ENCODE measurements at places on chromosomes 3 and 15.

DNA sequence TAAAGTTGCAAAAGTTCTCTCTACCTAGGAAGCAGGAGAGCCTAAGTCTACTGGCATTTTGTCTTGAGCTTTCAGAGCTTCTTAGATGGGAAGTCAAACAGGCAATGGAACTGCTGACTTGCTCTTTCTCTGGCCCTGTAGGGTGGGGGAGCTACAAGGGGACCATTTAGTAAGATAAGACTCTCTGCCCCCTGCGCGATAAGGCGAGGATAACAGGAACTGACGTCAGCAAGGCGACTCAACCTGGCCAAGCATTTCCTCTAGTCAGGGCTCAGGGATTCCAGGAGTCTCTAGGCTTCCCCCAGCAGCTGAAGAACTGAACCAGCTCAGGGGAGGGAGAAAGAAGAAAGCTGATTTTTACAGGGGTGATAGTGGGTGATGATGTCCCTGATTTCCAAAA is 5.8 kb downstream of the RARB start:
- no peak for DNase-seq

DNA sequence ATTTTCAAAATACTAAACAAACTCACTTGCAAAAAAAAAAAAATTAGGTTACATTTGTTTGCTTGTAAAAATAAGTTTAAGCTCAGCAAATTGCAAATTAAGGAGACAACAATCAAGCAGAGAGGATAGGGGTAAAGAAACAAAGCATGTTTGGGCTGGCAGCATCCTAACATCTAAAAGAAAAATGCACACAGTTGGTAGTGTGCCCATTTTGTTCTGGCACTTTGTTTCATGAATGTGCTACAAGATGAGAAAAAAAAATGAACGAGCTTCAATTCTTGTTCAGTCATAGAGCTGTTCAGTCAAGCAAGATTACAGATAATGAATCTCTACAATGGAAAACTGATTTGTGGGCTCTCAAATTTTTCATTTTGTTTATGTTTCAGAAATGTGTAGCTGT is 17.7 kb upstream of the ZBBX start:
- no peak for DNase-seq

- DNase-seq: no peak
These were observed 142.0 kb upstream of the PDZRN3 start for GRCh38 chr3:73766599-73767381.

- DNase-seq: no peak
These were observed 375.5 kb downstream of the NTRK3 start for GRCh38 chr15:87881026-87881425.

DNA sequence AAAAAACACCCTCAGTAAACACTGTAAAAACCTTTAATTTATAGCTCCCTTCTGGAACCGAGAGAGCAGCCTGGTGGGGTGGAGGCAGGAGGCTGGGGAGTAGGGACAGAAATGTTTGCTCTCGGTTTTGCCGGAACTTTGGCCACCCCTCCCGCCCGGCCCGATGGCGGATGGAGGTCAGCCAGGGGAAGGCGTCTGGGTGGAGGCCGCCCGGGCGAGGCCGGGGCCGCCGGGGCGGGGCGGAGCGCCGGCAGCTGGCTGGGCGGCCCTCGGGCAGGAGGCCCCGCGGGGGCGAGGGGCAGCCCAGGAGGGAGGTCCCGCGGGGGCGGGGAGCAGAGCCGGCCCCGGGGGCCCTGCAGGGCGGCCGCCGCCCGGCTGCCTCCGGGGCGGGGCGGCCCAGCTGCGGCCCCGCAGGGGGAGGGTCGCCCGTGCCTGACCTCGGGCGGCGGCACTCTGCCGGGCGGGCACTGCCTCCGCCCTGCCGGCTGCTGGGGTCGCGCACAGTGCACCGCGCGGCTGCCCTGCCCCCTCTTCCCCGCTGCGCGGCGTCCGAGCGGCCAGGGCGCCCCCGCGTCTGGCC is 829 bp upstream of the SKIL start:
- no peak for DNase-seq

DNA sequence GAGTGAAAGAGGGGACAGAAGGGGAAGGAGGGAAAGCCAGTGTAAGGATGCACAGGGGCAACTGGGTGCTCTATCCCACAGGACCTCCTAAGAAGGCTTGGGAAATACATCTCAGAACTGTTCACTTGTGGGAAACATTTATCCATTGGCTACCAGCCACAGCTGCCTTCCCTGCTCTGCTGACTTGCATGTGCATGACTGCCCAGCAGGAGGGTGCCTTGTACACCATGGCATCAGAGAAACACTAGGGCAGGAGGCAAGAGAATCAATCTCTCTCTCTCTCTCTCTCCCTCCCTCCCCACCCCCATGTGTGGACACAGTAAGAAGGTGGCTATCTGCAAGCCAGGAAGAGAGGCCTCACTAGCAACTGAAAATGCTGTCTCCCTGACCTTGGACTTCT is 62.9 kb upstream of the ZBTB38 start:
- DNase-seq: no peak

- no peak for DNase-seq
These were observed 153.0 kb downstream of the SMAD6 start for GRCh38 chr15:66855041-66855440.

DNA sequence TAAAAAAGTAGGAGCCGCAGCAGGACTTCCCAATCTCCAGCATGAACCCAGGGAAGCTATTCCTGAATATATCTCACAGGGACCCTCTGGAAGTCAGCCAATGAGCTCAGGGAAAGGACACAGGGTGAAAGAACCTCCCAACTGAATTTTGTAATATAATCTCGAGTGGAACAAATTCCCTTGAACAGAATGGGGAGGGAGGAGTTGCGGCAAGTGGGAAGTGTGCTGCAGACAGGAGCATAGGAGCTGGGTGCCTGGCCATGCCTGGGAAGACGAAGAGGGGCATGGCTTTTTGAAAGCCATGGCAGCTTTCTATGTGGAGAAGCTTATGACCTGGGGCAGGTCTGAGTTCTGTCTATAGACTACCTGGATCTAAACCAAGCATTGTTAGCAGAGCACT is 98.4 kb downstream of the CBLB start:
- DNase-seq: no peak

DNA sequence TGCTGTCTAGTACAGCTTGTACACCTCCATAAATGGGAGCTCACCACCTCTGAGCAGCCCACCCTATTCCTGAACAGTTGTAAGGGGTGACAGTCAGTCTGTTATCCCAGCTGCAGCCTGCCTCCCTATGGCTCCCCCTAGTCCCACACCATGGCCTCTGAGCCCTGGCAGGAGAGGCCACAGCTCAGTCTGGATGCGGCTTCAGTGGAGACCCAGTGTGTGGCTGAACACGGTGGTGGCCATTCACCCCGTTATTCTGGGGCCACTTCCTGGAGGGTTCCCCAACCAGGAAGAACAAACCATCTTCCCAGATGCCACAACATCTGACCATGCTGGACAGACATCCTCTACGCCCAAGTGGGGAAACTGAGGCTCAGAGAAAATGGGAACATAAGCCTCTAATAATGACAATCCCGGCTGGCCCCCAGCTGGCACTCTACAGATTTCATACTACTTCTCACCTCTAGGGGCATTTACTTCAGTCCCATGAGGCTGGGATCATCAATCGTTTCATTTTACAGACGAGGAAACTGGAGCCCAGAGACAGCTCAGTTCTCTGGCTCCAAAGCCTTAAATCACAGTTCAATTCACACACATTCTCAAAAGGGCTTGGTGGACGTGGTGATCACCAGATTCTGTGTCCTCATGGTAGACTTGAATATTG is 9.2 kb upstream of the GRIP2 start:
- no peak for DNase-seq

- DNase-seq: no peak
These were observed 27.6 kb downstream of the EEFSEC start for GRCh38 chr3:128180913-128181312.

GRCh38 chr3:59644479-59645402 is 594.9 kb upstream of the CFAP20DC start:
- no peak for DNase-seq

GRCh38 chr3:72035606-72036005 is 250.7 kb upstream of the PROK2 start:
- DNase-seq: no peak

DNA sequence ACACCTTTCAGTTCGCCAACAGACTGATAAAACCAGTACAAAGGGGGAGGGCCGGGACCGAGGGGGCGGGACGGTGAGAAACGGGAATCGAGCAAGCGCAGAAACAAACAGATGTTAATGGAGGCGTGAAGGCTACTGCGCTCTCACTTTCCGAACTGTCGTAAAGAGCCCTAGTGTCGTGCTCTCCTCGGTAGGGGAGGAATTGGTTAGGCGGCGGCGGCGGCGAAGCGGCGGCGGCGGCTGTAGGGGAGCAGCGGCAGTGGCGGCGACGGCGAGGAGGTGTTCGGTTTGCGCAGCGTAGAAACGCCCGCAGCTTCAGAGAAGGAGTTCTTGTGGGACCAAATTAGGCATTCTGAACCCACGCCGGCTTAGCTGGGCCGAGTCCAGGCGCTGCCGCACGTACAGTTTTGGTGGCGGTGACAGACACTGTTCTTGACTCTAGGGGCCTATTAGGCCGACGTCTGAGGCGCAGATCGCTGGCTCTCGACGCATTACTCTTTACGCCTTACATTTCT is at the start of gene RNF111:
TSS of gene RNF111 (plus strand) at position 173 of the 515 bp plus-strand sequence. CDS start 43,160 bp downstream, outside the sequence.
- DNase-seq: peak; percentile 94

DNA sequence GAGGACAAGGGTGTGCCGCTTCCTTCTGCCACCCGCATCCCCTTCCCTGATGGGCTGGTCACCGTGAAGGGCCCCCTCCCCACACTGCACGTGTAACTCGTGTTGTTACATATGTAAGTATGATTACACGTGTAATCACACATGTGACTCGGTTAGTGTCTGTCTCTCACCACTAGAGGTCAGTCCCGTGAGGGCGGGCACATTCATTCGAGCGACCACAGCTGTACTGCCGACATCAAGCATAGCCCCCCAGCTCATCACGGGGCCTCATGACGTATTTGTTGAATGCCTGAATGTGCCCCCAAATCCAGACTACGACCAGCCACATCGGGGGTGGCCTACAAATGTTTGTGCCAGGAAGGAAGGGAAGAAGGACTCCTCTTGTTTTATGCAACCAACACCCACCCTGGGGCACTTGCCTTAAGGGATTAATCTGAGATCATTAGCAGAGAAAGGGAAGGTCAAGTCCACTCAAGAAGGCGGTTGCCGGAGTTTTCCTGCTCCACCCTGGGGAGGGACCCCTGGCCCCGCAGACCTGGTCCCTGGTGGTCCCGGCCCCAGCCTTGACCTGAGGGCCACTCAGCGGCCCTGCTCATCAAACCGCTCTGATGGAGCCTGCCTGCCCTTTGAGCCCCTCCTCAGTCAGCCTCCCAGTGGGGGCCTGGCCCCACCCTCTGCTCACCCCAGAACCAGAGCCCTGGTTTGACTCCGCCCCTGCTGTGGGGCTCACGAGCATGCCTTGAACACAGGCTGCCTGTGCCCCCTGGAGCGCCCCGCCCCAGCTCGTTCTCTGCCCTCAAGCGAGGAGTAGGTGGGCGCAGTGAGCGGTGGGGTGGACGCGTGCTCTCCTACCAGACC is 52.8 kb downstream of the RGMA start:
- DNase-seq: peak; percentile 61

GRCh38 chr15:55819397-55820034 is 76.6 kb upstream of the PRTG start:
- DNase-seq: no peak

GRCh38 chr15:65087411-65087810 is 10.9 kb downstream of the KBTBD13 start:
- DNase-seq: no peak

GRCh38 chr15:91414124-91414523 is 314.1 kb downstream of the SV2B start:
- no peak for DNase-seq

- no peak for DNase-seq
These were observed 46.5 kb upstream of the MITF start for GRCh38 chr3:69692761-69693160.

- no peak for DNase-seq
These were observed 56.9 kb upstream of the MEF2A start for GRCh38 chr15:99508852-99509251.

DNA sequence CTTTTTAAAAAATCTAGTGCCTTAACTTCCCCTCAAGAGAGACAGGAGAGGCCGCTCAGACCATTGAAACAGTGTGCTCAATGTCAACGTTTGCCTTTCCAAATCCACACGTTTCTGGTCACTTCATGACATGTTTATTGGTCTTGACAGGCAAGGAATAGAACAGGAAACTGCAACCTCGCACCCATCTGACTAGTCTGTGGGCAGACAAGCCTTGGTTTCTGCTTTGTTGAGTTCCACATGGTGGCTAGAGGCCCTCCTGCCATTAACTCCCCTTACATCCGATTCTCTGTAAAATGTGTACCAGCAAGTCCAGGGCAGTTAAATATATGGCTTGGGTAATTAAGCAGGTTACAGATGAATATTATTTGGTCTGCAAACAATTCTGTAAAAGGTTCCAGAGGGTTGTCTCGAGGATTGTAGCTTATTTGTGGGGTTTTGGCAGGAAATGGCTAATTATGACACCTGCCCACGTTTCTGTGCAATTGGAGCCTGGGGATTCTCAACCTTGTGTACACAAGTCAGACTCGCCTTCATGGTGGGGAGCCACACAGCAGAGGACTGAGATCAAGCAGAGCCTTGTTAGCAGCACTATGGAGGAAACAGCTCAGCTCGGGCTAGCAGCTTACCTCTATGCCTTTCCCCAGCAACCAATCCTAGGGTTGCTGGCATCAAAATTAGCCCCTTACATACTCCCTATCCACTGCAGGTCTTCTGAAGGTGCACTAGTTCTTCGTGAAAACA is 317.5 kb upstream of the IGF1R start:
- no peak for DNase-seq

DNA sequence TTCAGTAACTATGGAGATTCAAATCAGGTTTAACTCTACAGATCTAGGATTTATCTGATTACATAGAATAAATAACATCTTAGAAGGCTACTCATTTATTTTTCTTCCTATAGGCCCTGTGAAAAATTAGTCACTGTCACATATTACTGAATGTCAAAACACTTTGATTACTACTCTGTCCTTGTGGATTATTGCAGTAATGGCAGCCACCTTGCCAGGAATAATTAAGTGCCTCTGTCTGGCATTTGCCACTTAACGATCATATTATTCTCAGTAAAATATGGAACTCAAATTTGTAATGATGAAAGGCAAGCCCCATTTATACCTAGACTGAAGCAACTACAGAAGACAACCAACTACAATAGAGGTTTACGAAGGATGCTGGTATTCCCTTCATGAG is 596.3 kb upstream of the ARPP21 start:
- DNase-seq: no peak

DNA sequence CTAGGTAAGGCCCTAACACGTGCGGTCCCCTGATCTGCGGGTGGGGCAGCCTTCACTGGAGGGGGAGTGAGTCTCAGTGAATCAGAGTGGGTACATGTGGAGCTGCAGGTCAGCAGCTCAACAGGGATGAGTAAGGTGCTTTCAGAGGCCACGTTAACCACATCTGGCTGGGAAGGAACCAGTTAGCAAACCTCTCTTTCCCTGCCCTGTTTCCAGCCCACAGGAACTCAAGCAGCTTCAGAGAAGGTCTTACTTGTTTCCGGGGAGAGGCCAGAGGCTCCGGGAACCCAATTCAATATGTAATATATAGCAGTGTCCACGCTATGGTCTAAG is 175.3 kb downstream of the XXYLT1 start:
- no peak for DNase-seq

- DNase-seq: peak; percentile 41
These were observed 51.5 kb downstream of the TGFBR2 start for GRCh38 chr3:30657914-30658313.

GRCh38 chr3:189735913-189736312 is 104.7 kb downstream of the TP63 start:
- no peak for DNase-seq

- DNase-seq: peak; percentile 96
These were observed at the start of gene KNSTRN for GRCh38 chr15:40382580-40383456. KNSTRN (plus strand) TSS chr15:40382721; CDS start chr15:40382836, 115 bp downstream.

Data from activated naive CD4-positive, alpha-beta T cell treated with anti-CD3 and anti-CD28 coated beads, Interleukin-2, amount 10 ng/mL, durations not matched to agents 7 days and 5 days (primary cell).